ENCODE measurements at places on chromosomes 7 and 10. TPM values are rescaled to one million over a fixed set of nuclear protein-coding genes. Genes with fewer than 3 reads are reported as not detected.

DNA sequence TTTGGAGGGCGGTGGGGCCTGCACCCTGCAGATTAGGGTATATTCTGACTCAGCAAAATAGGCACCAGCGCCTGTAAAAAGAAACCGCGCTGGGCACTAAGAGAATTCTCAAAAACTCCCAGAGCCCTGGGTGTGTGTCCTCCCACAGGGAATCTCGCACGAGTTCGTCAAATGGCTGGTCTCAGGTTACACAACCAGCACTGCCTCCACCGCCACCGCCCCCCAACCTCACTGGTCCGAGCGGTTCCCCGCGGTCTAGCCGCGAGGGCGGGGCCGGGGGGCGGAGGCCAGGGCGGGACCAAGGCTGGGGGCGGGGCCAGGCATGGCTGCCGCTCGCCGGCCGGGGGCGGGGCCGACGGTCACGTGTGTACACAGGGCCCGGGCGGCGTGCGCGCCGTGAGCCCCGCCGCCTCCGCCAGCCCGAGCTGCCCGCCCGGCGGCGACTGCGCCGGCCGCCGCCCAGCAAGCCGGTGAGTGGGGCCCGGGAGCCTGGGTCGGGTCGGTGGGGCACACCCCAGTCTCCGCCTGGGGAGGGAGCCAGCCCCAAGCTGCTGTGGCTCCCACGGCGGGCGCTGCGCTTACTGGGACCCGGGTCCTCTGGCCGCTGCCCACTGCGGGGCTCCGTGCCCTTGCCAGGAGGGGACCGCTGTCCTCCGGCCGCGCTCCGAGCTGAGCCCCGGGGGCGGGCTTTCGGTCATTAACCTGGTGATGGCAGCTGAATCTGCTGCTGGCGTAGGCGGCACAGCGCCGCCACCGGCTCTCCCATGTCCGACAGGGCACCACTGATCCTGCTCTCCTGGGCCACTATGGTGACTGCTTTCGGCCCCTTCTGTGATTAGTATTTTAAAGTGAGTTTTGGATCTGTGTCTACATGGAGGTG, at the start of gene GPR146:
GPR146 (plus strand) TSS at position 358 of the 880 bp plus-strand sequence. CDS start 12,970 bp downstream, outside the sequence.
- DNase-seq: peak; percentile 100

DNA sequence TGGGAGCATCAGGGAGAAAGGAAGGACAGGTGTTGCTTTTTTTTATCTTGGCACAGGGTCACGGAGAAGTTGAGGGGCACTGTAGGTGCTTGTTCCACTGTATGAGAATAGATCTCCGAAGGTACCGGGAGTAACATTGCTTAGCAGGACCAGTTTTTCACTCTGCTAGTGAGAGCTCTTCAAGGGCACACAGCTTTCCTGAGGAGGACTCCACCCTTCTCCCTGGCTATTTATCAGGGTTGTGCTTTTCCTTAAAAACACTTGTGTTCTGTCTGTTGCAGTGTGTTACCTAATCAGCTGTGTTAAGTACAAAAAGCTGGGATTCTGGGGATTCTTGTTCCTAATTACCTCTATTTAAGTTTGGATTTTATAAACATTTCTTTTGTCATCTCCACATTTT, 160.5 kb downstream of the SND1 start:
- no peak for DNase-seq

The GPNMB gene
- 13.3 TPM for total RNA-seq

The SCART1 gene
- total RNA-seq: 1.0 TPM

GRCh38 chr10:43079856-43080255, 3.0 kb downstream of the RET start:
- DNase-seq: no peak

All from PC-9 (cell line).